Activated T-cell treated with anti-CD3 and anti-CD28 coated beads, Interleukin-2, amount 50 U/mL, for 72 hours (primary cell): ENCODE measurements at places on chromosomes 4 and X.

DNA sequence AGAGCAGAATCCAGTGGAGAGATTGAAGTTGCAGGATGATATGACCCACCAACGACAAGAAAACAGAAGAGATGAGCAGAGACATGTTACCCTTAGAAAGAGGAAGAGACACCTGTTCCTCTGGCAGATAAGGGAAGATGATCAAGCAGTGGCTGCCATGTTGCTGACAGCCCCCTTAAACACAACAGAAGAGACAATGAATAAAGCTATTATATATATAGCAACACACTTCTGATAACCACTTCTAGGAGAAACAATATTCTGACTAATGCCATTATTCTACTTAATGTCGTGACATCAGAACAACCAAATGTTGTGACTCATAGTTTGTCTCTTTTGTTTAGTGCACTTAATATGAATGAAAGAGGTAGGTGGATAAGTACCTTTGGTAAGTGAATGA lies 44.9 kb downstream of the SH3RF1 start:
- DNase-seq: no peak

DNA sequence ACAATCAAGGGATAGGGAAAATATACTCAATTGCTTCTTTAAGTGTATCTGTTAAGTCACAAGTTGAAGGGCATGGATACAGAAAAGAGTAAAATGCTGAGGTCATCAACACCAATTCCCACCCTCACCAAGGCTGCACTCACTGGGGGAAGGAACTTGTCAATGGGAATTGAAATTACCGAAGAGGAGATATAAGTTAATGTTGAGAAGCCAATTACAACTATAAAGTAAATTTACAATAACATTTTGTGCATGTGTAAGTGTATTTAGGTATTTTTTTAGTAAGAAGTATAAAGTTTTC lies 255.1 kb upstream of the KCNIP4 start:
- no peak for DNase-seq

DNA sequence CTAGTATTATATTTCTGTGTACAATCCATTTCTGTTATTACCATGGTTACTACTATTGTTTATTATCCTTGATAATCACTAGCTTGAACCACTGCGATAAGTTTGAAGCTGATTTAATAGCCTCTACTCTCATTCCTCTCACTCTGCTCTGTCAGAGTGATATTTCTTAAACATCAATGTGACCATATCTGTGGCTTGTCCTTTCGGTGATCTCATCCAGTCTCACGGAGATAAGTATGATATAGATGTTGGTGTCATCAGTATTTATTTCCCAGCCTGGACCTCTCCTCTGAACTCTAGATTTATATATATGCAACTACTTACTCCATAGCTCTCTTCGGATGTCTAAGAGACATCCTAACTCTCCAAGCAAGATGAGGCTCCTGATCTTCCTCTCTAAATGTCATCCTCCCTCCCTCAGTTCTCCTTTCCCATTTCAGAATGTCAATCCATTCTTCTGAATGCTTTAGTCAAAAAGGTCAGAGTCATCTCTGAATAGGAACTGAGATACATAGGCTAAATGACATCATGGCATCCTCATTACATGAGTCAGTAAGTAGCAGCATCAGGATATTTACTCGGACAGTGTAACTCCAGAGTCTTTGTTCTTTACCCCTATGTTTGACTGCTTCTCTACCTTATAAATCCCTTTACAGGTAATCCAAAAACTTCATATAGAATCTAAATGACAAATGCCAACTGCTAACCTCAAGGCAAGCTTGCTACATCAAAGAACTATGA lies 129.5 kb downstream of the PACRGL start:
- DNase-seq: no peak

DNA sequence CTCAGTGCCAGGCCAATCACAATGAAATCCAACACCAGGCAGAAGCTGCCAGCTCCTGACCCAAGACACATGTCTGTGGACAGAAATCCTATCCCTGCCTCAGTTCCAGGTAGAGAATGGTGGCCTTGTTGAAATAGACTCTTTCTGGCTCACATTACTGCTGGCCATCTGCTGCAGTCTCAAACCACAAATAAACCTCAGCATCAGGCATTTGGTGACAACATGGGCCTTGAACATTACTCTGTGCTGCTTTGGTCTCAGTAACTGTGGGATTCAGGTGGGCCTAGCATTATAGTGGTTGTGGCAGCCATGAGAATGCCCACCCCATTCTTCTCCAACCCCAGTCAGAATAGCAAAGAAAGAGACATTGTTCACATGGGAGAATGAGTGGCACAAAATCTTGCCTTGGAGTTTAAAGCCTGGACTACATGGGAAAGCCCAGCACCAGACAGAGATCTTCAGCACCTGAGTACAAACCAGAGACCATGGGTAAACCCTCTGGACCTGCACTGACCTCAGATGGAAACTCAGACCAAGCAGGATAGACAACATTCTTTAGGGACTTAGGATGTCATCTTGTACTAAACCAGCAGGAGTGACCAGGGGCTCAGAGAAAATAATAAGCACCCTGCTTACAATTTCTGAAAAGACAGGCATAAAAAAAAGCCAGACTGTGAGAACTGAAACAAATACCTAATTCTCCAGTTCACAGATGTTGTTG lies 50.4 kb upstream of the TRAM1L1 start:
- no peak for DNase-seq

- DNase-seq: no peak
Observed at GRCh38 chrX:47595716-47596251, 13.5 kb downstream of the TIMP1 start.

DNA sequence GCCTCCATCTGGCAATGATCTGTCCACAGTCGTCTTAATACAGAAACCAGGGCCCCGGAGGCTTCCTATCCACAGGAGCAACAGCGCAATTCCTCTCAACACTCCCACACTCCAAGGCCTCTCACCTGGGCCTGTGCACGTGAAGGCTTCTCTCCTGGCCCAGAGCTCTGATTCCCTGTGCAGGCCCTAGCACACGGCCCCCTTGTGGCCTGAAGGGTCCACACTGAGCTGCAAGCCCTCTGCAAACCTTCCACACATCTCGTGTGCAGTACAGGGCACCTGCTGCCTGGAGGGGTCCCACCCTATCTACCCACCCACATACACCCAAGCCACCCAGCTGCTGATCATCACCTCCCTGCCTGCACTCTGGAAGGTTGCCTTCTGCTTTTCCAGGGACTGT lies 150.1 kb upstream of the NUDT10 start:
- no peak for DNase-seq

DNA sequence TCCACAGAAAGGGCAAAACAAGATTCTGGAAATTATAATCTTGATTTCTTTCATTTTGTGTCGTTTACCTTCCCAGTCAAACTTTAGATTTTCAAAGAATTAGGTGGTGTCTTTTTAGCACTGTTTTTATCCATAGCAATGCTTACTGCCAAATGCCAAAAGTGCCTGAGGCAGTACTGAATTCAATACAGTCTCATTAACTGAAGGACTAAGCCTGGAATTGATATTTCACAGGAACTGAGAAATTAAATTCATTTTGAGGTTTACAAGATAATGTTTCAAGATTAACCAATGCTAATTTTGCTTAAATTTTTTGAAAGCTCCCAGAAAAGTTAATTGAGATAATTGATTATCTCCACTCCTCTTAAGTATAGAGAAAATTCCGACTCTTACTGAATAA lies 68.8 kb upstream of the ARHGAP24 start:
- no peak for DNase-seq

- DNase-seq: no peak
Observed at GRCh38 chr4:98092833-98093439, 50.3 kb downstream of the STPG2 start.

DNA sequence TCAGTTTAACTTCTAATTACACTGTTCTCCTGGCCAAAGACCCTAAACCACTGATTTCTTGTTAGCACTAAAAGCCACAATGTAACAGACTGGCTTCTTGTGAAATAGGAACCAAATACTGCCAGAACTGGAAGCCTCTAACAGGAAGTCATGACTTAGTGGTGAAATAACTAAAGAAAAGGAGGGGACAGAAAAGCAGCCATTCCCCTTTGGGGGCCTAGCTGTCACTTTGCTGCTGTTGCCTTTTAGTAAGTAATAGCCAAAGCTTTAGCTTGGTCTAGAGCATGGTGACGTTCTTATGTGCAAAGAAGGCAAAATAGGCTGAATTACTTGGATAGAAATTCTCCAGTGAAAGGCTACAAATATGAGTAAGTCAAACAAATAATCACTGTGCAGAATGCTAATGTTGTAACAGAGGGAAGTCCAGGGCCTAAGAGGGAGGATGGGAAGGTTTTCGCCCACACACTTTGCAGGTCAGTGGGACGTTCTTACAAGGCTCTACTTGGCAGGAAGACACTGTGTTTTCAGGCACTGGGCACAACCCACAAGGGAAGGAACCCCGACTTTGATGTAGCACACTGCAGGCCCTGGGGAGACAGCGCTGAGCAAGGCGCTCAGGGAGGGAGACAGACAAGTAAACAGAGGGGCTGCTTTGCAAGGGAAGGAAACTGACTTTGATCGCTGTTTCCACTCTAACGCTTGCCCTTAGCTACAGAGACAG lies 16.7 kb downstream of the GAB3 start:
- no peak for DNase-seq

GRCh38 chr4:185801471-185801870 lies 10.5 kb downstream of the SORBS2 start:
- DNase-seq: no peak

DNA sequence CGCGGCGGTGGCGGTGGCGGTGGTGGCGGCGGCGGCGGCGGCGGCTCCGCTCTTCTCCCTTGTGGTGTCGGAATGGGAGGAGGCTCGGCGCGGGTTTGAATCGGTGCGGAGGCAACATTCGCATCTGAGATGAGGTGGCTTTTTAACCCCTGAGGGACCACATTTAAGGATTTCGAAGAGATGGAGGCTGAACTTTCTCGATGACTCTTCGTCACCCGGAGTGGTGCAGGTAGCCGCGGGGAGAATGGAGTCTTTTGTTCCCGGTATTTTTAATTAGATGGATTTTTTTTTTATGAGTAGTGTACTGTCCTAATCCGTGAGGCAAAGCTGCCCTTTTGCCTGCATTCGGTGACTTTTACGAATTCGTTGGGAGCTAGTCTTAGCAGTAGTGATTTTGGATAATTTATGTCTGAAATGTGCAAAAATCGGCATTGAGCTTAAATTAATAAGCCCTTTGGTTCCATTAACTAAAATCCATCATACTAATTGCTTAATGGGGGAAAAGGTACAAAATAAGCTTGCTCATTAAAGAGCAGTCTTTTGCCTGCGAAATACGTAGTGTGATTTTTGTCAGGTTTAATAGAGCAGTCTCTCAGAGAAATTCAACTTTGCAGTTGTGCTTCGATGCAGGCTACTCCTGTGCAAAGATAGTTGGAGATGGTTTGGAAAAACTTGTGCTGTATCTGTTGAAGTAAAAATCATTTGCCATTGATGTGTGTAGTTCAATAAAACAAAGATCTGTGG lies 206.2 kb downstream of the TENM3 start:
- no peak for DNase-seq
